Stimulated activated CD4-positive, alpha-beta T cell treated with anti-CD3 and anti-CD28 coated beads, TNF-alpha, amount 100 ng/mL, for 4 hours (primary cell): ENCODE measurements at places on chromosomes 3 and 15.
A peak's percentile ranks its signal among the peaks of the same experiment; 100 is the strongest.

DNA sequence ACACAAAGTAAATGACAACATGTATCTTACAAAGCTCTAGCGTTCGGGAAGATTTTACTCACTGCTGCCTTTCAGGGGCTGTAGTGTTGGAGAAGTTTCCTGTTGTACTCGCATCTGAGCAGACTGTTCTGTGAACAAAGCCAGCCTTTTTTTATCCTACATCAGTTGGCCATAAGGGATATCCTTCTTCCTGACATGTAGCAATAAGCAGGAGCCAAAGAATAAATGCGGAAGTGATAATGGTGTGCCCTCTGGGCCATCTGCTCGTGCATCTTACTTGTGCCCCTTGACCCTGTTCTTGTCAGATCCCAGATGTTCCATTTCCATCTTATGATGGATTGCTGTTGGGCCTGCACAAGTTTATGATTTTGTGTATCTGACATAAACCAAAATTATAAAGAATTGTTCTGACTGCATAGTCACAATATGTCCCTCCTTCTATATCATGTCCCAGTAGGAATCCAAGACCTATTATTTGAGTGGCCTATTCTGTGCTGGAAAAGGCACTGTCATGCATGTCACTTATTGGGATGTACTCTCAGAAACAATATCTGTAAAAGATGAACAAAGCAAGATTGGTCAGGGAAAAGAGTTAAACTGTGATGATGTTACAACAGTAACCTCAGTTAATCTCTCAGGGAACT lies 631.3 kb downstream of the NSUN3 start:
- no peak for DNase-seq

DNA sequence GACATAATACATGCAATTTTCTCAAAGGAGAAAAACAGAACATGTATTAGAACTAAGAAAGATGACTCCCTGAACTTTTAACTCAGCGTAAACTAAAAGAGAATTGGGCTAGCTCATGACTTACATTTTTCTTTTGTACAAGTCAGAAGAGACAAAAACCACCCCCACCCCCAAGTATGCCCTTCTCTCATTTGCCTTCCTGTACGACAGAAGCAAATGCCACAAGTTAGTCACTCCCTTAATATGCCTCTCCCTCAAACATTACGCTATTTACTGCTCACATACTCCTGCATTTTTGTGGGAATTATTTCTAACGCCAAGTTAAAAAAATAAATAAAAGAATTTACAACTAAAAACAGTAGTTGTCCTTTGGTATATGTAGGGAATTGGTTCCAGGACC lies 22.0 kb downstream of the CPEB1 start:
- DNase-seq: no peak

GRCh38 chr3:50630877-50631276 lies 13.9 kb downstream of the MAPKAPK3 start:
- no peak for DNase-seq

DNA sequence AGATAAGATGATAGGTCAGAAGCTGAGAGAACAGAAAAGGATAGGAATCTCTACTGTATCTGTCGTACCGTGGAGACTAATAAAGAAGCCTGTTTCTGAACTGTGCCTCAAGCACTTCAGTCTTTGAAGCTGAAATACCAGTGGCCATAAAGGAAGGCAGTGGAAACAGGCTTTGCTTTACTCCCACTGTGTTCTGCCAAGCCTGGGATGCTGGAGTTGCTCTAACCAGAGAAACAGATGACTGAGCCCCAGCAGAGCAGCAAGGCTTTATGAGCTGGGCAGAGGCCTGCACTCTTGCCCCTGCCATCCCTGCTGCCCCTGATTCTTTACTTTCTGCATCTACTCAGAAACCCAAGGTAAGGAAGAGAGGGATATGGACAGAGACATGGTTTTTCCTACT lies 89.4 kb downstream of the PDE8A start:
- no peak for DNase-seq

GRCh38 chr15:44719293-44719999 lies 8.1 kb downstream of the B2M start:
- DNase-seq: peak; percentile 21

GRCh38 chr15:60390871-60391501 lies 6.8 kb downstream of the ANXA2 start:
- DNase-seq: no peak

DNA sequence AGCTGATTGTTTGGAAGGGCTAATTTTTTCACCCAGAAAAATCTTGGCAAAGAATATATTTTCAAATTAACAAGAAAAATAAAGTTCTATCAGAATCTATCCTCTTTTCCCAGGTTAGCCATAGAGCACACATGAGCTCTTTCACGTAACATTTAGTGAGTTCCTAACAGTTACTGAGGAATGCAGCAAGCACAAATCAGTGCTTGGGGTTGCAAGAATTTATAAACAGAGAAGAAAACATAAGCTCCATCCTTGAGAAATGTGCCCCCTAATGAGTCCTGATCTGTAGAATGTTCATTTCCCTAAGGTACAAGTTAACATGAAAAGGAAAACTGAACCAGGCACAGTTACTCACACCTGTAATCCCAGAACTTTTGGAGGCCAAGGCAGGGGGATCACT lies 13.9 kb downstream of the EOGT start:
- no peak for DNase-seq

DNA sequence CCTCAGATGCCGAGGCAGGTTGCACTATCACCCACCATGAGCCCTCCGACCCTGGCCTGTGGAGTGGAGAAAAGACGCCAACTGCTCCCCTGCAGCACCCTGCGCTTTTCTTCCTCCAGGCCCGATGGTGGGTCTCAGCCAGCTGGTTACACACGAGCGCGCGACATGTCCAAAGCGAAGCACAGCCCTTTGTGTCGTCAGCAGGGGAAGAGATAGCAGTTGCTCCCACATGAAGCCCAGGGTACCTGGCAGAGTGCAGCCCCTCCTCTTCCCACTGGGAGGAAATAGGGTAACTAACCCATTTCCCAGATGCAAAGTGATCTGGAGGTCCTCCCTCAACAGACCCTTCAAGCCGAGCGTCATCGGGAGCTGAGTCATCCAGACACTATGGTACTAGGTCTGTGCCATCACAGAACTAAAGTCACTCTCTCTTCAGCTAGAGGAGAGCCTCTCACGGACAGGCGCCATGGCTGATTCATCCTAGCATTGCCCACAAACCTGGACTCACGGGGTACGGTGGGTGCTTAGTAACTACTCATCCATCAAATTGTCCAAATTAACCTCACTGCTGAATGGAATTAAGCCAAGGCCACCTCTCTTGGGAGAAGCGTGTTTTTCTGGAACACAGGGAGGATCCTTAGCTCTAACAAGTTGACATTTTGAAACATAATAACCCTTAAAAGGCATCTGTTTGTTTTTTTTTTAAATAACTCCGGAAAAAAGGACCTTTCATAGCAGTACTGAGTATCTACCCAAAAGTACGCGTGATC lies 45.2 kb upstream of the BDH1 start:
- no peak for DNase-seq

- DNase-seq: no peak
These were observed 255.9 kb upstream of the CMC1 start for GRCh38 chr3:27985369-27986035.

GRCh38 chr15:98734466-98735199 lies 86.3 kb downstream of the IGF1R start:
- no peak for DNase-seq

GRCh38 chr15:80550219-80550907 lies 144.7 kb upstream of the ABHD17C start:
- no peak for DNase-seq

GRCh38 chr3:85533586-85533985 lies 574.8 kb downstream of the CADM2 start:
- DNase-seq: no peak

GRCh38 chr3:53597136-53597915 lies 102.9 kb downstream of the CACNA1D start:
- no peak for DNase-seq

DNA sequence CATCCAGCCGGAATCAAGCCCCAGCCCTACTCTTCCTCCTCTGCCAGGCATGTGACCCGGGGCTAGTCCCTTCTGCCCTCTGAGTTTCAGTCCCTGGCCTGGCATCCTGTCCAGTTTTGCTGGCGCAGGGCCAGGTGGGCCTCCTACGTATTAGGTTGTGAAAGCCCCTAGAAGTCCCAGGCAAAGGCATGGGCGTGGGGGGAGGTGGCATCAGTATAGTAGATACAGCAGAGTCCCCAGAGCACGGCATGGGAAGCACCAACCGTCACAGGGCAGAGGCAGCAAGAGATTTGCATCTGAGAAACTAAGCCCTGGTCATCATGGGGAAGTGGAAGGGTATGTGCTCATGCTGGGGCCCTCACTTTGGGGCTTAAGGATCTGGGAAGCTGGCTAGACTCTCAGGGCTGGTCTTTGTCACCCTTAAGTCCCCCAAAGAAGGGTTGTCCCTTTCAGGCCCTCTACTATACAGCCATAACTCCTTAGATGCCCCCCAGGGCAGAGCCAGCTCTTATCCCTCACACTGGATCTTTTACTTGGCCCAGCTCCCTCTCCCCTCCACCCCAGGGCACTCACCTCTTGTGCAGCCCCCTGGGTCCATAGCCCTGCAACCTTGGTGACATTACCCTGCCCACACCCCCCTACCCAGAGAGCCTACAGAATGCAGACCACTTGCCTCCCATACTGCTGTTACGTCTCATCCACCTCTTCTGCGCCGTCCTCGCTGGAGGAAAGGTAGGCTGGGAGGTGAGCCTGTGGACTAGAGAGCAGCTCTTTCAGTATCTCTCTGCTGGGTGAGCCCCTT lies 11.3 kb downstream of the NBEAL2 start:
- DNase-seq: no peak
